ENCODE measurements at places on chromosomes 11 and 22. TPM values are rescaled to one million over a fixed set of nuclear protein-coding genes. Genes with fewer than 3 reads are reported as not detected.

GRCh38 chr11:1852271-1852876 lies 510 bp upstream of the LSP1 start:
- no peak for DNase-seq

The SYCE3 gene
- not detected for polyA plus RNA-seq

DNA sequence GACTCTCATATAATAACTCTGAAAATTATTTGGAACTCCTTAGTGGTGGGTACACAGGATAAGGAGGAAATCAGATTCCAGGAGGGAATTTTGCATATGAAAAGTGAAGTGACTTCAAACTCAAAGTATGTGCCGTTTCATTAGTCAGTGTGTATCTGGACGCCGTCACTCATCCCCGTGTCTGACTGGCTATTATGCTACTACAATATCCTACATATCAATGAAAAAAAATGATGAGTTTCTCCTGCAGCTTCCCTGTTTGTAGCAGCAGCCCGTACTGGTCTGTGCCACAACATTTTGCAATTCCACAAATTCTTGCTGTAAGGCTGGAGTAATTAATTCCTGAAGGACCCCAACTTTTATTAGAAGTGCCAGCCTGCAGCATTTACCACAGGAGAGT lies 16.5 kb downstream of the WT1 start:
- DNase-seq: no peak

DNA sequence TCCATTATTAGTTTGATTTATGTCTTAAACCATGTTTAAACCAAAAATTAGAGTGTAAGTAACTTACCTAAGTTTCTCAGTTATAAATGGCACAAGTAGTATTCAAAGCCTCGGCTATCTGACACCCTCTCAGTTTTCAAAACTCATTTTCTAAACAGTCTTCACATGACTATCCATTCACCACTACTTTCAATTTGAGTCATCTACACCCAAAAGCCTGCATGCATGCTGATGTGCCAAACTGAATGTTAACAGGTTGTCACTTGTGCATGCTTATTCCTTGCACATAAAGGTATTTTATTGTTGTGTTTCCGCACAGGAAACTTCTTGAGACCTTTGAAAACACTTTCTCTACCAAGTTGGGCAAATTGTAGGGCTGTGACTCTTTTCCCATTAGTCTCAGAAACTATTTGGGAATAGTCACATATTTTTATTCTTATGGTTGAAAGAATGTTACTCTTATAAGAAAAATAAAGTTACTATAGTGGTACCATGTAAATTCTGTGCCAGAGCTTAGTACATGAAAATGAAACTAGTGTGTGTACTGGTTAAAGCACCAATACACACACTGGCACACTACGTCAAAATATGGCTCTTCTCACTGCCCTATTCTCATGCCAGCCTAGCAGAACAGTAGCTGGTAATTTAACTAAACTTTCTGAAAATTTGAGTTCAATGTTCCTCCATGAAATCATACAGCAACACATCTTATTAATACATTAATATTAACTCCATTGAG lies 2.2 kb upstream of the OR51E2 start:
- DNase-seq: no peak

DNA sequence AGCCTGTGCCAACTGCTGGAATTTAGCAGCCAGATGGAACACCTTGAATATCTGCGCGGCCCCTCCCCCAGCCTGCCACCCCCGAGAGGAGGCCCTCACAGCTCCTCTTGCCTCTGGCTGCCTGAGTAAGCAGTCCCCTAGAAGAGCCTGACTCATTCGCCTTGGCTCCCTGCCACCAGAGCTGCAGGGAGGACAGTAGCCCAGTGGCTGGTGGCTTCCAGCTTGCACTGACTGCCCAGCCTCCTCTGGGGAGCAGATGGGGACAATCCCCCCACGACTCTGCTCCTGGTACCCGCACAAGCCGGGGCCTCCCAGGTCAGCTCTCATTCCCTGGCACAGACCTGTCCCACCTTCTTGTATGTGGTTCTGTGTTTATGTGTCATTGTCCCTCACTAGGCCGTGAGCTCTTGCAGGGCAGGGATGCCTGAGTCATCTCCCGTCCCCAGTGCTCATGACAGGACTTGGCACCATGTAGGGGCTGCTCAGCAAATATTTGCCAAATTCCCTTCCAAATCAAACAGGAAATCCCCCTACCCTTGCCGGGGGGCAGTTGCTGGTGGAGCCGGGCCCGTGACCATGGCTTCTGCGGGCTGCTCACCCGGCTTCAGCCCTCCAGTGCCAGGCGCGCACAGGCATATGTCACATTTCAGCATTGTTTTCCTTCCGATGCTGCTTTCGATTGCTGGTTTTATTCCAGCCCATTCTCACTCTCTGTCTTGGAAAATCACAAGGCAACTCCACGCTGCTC lies 43.6 kb downstream of the CACNG2 start:
- no peak for DNase-seq

DNA sequence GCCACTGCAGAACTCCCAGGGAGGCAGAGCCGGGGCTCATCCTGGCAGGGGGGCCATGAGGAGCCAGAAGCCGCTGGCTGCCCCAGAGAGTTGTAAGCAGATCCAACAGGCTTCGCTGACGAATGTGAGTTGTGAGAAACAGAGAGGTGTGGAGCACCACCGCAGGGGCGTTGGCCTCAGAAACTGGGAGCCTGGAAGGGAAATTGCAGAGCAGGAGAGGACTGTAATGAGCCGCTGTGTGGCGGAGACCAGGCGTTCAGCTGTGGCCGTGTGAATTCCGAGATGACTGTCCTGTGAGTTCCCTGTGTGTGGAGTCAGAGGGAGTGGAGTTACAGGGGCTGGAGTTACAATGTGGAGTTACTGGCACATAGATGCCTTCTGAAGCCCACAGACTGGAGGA lies 27.7 kb upstream of the ETS1 start:
- no peak for DNase-seq

DNA sequence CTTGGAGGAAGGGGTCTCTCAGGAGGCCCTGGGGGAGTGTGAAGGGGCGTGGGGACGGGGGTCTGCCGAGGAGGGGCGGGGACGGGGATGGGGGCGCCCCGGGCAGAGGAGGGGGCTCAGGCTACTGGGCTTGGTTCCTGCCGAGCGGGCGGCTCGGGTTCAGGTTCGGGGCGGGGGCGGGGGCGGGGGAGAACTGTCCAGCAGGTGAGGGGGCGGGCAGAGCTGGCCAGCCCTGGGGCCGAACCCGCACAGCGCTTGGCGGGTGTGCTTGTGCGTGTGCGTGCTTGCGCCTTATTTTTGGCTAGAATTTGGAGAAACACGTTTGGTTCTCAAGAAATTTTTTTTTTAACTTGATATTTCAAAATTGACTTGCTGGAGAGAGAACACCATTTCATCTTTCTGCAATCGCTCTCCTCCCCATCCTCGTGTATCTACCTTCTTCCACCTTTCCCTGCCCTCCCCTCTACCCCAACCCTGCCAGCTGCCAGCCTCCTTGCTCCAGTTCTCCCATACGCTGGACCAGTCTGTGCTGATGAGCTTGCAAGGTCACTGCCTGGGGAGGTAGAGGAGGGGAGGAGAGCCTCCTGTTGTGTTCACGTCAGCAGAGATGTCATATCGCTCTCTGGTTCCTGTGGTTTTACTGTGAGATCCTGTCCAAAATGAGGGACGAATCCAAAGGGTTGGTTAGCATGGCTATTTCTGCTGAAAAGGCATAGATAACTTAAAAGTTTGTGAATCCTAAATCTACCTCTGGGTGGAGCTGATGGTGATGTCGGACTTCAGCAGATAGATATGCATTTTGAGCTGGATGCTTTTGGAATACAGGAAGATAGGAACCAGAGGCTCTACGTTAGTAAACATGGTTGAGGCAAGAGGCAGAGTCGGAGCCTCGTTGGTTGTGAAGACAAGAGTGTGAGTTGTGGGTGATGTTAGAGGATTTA lies 668 bp downstream of the MADD start:
- DNase-seq: no peak

The PGA4 gene
- 0.43 TPM for polyA plus RNA-seq

DNA sequence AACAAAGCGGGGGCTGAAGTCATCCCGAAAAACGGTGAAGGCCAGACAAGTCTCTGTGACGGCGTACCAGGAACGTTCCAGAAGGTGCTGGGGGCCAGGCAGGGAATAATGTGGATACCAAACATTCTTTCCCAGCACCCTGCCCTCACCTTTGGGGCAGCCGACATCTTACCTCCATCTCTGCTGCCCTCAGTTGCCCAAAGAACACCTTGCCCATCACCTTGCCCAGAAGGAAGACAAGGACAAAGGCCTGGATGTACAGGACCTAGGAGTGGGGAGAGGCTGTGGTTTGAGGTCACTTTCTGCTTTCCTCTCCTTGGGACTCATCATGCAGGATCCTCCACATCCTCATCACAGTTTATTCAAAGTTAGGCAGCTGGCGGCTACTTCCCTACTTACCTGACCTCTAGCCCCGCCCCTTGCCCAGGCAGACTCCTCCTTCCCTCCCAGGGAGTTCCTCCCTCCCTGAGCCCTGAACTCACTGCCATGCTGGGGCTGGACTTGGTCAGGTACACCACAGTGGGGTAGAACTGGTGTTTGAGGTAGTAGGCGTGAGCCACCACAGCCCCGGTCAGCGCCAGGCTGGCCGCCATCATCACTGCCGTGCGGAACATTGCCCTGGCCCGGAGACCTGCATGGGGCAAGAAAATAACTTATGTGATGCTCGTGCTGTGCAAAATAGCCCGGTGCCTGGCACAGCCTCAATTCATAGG lies 1.2 kb downstream of the SYVN1 start:
- no peak for DNase-seq

DNA sequence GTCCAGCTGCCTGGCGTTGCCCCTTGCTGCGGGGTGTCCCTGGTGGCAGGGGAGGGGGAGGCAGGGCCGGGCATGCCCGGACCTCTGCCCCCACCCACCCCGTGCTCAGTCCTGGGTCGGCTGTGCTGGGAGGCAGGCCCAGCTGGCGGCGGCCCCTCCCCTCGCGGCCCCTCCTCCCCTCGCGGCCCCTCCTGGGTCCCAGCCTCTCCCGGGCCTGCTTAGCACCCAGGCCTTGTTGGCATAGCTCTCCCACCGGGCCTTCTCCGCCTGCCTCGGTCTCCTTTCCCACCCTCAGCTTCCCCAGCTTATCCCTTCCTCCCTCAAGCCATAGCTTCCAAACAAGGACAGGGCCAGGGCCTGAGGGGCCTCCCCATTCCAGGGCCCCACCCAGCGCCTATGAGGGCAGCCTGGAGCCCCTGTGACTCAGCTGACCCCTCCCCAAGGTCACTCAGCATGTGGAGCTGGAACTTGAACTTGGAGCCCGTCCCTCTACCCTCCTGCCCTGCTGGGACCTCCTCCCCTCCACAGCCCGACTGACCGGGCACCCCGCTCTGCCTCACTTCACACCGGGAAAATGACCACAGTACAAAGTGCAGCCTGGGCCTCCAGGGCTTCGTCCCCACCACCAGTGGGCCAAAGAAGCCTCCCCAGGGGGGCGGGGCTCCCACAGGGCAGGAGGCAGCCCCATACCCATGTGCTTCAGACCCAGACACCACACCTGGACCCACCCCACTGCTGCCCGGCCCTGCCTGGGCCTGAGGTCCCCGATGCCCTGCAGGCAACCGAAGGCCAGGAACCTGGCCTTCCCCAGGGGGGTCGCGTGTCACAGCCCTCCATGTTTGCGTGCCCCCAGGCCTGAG lies 1.2 kb downstream of the EPS8L2 start:
- no peak for DNase-seq

- no peak for DNase-seq
These were observed 32.8 kb downstream of the CELSR1 start for GRCh38 chr22:46504584-46504983.

GRCh38 chr11:122023614-122024250 lies 92.3 kb downstream of the BLID start:
- no peak for DNase-seq

- no peak for DNase-seq
These were observed 55.3 kb downstream of the GUCY1A2 start for GRCh38 chr11:106962995-106963394.

GRCh38 chr11:71447791-71448256 lies 369 bp downstream of the DHCR7 start:
- no peak for DNase-seq

The LSP1 gene
- 4.8 TPM for polyA plus RNA-seq

DNA sequence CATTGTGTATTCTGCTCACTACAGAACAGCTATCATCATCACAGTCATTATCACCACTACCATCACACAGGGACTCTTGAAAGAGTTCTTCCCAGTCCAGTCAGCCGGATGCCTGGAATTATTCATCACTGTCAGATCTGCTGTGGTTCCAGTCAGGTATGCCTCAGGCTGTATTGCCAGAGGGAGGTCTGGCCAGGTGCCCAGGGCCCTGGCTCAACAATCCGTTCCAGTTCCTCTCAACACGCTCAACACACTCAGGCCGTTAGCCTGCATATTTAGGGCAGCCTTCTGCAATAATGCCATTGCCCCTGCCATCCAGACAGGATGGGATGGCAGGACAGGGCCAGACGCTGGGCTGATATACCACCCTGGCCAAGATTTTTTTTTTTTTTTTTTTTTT lies 28.6 kb upstream of the RASL10A start:
- no peak for DNase-seq

DNA sequence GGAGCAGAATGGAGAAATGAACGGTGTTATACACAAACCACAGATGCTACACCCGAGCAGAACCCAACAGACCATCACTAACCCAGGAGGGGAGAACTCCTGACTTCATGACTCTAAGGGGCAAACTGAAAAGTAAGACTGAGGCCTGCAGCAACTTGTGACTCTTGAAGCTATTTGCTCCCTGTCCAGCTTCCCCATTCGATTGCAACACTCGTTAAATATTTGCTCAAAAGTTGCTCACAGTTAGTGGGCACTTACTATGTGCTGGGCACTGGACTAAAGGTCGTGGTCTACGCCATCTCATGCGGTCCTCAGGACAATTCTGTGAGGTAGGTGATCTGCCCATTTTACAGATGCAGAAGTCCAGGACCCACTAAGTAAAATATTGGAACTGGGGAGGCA lies 9.5 kb upstream of the ADA2 start:
- DNase-seq: no peak

The MAPK8IP2 gene
- 0.41 TPM for polyA plus RNA-seq

The SLC22A8 gene
- 48.6 TPM for polyA plus RNA-seq

The OR8A1 gene
- polyA plus RNA-seq: 0.03 TPM

DNA sequence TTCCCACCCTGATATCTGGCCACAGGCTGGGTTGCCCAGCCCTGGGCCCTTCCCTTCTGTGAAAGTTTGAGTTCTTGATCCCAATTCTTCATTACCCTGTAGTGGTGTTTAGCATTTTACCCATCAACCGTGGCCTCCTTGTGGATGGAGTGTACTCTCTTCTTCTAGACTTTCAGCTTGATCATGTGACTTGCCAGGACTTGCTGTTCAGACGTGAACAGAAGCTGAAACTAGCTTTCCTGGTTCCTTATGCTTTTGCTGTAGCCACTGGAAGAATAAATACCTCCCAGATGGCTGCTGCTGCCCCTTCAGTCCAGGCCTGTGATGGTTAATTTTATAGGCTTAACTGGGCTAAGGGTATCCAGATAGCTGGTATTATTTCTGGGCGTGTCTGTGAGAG lies 32.7 kb upstream of the DAGLA start:
- no peak for DNase-seq

The H19 gene
- 2,601 TPM for polyA plus RNA-seq

Measured in right renal cortex interstitium (tissue), 3 donors.